Progenitor cell of endocrine pancreas (in vitro differentiated cells): ENCODE measurements at places on chromosomes 4 and X.

DNA sequence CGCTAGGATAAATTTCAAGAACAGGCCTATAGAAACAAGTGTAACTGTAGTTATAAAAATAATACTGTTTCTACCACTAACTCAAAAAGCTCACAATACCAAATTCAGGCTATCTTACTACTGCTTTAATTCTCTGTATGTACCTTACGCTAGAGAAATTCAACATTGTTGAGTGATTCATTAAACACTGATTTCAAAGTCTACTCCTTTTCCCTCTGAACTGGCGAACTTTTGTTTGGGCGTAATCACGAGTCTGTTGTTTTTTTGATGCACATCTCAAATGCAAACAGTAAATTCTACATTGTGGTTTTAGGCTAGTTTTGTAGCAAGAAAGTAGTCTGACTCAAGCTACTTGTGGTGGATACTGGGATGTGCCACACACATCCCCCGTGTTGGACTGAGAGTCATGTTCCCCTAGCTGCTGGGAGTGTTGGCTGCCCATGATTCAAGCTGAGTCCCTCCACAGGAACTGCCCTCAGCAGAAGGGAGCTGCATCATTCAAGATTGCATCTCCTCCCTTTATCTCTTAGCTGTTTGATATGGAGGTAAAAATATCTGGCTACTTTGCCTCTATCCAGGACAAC lies 406.1 kb downstream of the RAPGEF2 start:
- DNase-seq, result no peak

DNA sequence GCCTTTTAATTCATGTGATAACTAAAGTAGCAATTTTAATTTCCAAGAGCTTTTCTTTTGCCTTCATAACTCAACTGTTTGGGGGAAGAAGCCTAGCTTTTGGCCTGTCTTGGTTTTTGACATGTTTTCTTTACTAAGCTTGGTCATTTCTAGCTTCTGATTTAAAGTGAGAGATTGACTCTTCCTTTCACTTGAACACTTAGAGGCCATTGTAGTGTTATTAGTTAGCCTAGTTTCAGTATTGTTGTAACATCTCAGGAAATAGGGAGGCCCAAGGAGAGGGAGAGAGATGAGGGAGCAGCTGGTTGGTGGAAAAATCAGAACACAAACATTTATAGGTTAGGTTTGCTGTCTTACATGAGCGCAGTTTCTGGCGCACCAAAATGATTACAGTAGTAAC lies 44.8 kb downstream of the DCLK2 start:
- DNase-seq, result no peak

DNA sequence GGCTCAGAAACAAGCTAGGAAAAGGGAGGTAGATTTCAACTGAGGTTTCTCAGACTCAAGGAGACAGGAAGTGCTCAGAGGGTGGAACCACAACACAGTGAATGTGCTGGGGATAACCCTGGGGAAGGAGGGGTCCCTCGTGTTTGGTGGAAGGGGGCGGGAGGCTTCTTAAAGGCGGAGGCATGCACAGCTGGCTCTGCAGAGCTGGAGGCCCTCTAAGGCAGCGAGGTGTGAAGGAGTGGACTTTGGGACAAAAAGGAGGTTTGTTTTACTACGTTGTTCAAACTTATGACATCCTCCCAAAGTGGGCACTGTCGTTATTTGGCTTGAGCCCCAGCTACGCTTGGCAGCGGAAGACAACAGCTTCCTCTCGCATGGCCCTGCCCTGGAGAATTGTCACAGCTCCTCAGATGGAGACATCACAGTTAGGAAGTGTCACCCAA lies 21.7 kb upstream of the MTM1 start:
- no peak for DNase-seq

GRCh38 chr4:35238793-35239192 lies 1005.5 kb downstream of the ARAP2 start:
- no peak for DNase-seq

GRCh38 chrX:26915064-26915463 lies 548.1 kb downstream of the PPP4R3C start:
- DNase-seq, result no peak

DNA sequence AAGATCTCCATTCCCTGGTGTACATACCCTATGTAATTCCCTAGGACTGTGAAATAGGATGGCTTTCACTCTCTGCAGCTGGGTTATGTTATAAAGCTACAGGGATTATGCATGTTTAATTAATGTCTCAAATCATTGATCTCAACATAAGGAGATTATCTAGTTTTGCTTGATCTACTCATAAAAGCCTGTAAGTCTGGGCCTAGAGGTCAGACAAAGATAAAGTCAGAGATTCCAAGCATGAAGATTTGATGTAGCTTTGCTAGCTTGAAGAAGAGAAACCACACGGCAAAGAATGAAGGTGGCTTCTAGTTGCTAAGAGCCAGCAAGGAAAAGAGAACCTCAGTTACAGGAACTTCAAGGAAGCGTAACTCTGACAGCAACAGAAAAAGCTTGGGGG lies 456.9 kb downstream of the CCSER1 start:
- no peak for DNase-seq

GRCh38 chr4:135775909-135776308 lies 1574.3 kb upstream of the PABPC4L start:
- DNase-seq, result no peak

DNA sequence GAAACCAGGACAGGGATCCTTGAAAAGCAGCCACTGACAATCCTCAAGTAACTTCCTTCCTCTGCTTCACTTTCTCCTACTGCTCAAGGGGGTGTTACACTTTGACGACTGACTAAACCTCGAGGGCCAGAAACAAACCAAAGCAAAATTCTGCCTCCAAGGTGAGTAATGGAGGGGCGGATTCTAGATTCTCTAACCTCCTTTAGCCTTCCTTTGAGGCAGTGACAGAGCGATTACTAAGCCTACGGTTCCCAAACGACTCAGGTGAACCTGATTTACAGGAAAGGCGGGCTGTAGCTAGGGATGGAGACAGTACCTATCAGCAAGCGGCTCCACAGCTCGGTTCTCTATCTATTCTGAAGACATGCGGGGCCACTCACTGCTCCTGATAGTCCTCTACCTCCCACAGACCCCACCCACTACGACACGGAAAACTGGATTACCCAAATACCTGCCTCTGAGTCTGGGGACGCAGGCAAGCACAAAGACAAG lies 487 bp downstream of the TBCK start:
- no peak for DNase-seq

DNA sequence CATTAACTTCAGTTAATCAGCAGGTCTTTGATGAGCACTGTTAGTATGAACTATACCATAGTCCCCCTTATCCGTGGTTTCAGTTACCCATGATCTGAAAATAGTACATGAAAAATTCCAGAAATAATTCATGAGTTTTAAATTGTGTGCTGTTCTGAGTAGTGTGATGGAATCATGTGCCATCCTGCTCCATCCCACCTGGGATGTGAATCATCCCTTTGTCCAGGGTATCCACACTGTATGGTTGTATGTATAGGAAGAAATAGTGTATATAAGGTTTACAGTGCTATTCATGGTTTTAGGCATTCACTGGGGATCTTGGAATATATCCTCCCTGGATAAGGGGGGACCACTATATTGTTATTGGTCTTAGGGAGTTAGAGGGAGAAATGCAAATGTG lies 24.5 kb downstream of the ARHGAP10 start:
- no peak for DNase-seq

- no peak for DNase-seq
Measured at GRCh38 chr4:108003982-108004515, 14.4 kb downstream of the HADH start.

DNA sequence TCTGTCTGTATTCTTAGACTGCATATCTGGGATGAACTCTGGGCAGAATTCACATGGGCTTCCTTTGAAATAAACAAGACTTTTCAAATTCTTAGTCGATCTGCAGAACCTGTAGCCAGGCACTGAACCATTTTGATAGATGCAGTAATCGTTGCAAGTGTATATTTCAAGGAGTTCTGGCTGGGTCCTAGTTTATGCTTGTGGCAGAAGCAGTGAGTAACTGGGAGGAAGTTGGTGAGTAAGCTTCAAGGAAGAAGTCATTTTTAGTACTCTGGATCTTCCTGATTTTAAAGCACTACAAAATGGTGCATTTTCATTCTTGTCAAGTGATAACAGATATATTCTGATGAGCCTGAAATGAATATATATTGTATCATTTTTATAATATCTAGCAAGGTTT lies 9.5 kb downstream of the HPRT1 start:
- DNase-seq, result no peak

DNA sequence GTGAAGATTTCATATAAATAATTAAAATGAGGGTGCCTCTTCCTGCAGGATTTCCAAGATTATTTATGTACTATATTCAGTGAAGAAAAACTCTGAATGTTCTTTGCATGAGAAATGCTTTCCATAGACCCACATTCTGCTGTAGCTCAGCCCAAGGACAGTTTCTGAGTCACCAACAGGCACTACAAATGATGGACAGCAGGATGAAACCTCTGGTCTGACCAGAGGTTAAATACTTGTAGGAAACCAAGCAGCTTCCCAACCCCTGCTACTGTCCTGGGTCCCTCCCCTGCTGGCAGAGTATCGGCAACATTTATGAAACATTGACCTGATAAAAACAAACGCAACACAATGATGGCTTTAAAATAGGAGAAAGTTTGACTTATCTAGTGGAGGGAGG lies 73.1 kb downstream of the CXXC4 start:
- no peak for DNase-seq

DNA sequence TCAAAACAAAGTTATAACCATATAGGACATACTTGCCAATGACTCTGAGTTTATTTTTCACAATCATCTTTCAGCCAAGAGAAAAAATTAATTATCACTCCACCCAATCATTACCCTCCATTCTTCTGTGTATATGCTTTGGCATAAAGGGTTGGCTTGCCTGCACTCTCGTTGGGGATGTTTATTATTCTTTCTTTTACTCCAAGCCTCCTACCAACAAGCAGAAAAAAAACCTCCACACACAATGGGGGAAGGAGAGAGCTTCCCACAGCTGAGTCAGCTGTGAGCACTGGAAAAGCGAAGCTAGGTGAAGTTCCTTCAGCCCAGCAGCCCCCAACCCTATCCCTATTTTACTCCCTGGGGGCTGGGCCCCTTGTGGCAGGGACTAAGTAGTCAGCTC lies 1.5 kb downstream of the OPHN1 start:
- DNase-seq, result no peak

GRCh38 chr4:22607382-22607781 lies 85.4 kb upstream of the GBA3 start:
- peak; percentile 12 for DNase-seq

GRCh38 chrX:124406294-124407014 lies 60.1 kb downstream of the SH2D1A start:
- DNase-seq, result peak; percentile 50

DNA sequence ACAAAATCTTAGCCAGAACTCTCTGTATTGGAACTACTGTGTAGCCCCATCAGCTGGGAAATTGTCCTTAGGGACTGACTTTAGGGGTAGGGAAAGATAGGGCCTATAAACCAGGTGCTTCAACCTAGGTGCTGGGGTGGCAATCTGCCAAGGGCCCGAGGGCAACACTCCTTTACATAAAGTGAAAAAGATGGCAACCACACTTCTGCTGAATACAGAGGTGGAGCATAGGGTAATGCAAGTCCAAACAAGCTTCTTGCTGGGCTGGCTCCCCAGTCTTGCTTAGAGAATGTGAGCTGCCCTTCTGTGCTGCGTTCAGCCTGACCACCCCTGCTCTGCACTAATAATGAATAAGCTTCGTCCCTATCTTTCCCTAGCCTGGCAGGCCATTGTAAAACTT lies 9.8 kb downstream of the ZBTB33 start:
- DNase-seq, result no peak

GRCh38 chr4:159015841-159016240 lies 87.0 kb upstream of the RAPGEF2 start:
- no peak for DNase-seq

- no peak for DNase-seq
Measured at GRCh38 chr4:8035371-8035780, 95.7 kb upstream of the AFAP1 start.

- no peak for DNase-seq
Measured at GRCh38 chr4:150546286-150546685, 35.7 kb upstream of the MAB21L2 start.

DNA sequence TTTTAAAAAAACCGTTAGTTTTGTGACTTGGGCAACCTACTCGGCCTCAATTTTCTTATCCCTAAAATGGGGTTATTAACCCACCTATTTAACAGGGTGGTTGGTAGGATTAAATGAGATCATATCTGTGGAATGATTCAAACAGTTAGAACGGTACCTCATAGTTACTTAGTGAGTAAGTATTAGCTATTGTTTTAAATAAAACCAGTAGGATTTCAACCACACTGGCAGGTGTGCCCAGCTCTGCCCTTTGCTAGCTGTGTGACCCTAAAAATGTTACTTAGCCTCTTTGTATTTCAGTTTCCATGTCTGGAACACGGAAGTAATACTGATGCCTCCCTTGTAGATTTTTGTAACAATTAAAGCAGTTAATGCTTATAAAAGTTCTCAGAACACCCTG lies 225.8 kb upstream of the SPRY1 start:
- DNase-seq, result no peak

DNA sequence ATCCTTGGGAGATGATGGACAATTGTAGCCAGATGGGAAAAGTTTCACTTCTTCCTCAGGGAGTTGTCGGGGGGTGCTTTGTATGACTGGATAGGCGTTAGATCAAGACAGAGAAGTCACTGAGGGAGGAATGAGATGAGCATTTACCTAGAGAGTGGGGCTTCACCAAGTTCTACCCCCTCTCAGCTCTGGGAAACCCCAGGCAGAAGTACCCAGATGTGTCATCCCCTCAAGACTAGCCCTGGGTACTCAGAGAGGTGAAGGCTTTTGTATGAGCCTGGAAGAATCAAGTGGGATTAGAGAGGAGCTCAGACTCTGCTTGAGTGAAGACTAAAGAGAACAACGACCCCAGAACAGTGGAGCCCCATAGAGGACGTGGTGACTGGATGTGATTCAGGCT lies 1.9 kb downstream of the MAGEB1 start:
- no peak for DNase-seq

- no peak for DNase-seq
Measured at GRCh38 chr4:14853176-14853943, 148.9 kb upstream of the CPEB2 start.

DNA sequence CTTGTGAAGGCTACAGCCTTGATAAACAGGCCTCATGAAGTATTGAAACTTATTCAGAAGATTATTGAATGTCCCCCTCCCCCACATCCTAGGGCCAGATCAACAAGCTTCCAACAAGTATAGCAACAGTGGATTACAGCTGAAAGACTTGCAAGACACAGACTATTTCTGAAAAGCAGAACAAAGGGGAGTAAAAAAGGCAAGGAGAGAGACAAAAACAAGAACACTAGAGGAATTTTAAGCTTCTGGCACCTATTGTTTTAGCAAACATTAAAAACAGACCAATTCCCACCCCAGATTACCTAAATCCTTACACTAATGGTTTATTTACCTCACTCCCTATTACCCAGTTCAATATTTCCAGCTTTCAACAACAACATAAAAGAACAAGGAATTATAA lies 446.3 kb upstream of the FSTL5 start:
- no peak for DNase-seq

GRCh38 chr4:1164040-1164439 lies 8.3 kb downstream of the SPON2 start:
- DNase-seq, result no peak

- no peak for DNase-seq
Measured at GRCh38 chr4:54677416-54677815, 19.7 kb downstream of the KIT start.

GRCh38 chrX:46185923-46186810 lies 359.1 kb downstream of the ZNF674 start:
- DNase-seq, result no peak
